ENCODE measurements at places on chromosomes 3 and 15.

DNA sequence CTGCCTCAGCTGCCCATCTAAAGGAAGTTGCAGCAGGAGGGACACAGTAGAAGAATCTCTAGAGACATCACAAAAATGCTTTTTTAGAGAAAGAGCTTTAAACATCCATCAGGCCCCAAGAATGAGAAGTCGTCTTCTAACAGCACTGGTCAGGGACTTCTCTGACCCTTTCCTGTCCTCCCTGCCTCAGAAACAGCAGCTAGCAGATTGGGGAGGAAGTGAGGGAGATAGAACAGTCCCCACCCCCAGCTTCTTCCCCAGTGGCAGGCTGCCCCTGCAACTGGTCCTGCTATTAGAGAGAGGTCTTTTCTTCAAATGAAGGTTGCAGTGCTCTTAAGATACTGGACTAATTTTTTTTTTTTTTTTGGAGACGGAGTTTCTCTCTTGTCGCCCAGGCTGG is 55.1 kb downstream of the PDE8A start:
- DNase-seq = no peak

- DNase-seq = no peak
These were observed 125.4 kb downstream of the FAM43A start for GRCh38 chr3:194811118-194811517.

DNA sequence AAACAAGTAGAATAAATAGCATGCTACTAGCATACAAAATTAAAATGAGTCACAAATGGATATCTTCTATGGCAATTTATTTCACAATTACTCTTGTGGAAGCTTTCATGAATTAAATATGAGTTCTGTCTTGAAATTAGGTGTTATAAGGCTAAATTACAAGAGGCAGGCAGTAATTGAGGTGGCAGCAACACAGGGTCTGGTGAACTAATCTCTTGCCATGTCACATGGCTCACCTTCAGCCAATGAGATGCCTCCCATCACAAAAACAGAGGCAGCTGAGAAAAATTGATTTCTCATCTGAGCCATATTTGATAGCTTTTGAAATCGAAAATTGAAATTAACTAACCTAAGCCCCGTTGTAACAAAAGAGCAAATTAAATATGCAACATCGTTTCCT is 268.8 kb downstream of the NR2F2 start:
- no peak for DNase-seq

DNA sequence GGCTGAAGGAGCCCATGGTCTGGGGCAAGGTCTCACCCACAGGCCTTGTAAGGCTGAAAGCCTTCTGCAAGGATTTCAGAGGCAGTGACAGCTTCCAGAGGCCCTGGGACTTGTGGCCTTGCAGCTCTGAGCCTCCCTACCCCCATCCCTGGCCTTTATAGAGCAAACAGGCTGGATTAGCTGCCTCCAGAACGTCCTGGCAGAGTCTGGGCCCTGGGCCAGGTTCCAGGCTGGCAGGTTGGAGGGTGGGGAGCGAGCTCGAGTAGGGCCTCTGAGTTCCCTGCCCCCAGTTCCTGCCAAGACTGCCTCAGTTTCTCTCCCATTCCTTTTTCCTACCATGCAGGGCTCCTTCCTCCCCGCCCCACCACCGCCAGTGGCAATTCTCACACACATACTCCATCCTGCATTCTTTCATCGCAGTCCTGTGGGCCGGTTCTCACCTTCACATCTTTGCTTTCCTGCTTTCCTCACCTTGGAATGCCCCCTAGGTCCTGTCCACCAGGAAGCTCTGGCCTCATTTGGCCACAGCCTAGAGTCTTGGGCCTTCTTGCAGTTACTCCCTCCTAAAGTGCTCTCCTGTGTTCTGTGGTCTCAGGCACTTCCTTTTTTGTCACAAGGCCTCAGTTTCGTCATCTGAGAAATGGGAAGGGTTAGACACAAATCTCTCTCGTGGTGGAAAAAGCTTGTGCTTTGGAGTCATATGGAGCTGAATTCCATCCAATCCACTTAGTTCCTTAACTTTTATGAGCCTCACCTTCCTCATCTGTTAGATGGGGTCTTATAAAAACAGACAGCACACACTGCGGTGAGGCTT is 2.7 kb downstream of the LMAN1L start:
- no peak for DNase-seq

GRCh38 chr15:74636984-74637383 is 21.3 kb downstream of the CLK3 start:
- DNase-seq = no peak

DNA sequence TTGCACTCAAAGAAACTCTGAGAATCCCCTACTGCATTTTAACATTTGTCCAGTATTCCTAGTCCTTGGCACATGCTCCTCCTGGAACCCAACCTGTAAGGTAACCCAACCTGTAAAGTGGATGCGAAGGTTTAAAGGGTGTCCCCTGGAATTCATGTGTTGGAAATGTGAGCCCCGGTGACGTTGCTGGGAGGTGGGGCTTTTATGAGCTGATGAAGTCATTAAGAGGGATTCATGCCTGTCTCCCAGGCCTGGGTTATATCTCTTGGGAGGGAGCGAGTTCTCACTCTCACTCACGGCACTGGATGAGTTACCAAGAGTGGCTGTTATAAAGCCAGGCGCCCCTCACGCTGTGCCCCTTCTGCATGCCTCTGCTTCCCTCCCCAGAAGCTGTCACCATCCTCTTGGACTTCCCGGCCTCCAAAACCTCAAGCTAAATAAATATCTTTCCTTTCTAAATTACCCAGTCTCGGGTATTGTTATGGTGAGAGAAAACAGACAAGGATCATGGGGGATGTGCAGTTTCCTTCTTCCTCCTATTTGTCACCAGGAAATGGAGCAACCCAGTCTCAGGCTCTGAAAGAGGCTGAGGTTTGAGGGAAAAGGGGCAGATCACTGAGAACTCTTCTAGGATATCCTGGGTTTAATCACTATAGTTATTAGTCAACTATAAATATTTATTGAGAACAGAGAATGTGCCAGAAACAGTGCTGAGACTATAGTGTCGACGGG is 7.6 kb downstream of the XXYLT1 start:
- no peak for DNase-seq

GRCh38 chr3:14175383-14176037 is 2.9 kb downstream of the XPC start:
- peak; percentile 44 for DNase-seq

DNA sequence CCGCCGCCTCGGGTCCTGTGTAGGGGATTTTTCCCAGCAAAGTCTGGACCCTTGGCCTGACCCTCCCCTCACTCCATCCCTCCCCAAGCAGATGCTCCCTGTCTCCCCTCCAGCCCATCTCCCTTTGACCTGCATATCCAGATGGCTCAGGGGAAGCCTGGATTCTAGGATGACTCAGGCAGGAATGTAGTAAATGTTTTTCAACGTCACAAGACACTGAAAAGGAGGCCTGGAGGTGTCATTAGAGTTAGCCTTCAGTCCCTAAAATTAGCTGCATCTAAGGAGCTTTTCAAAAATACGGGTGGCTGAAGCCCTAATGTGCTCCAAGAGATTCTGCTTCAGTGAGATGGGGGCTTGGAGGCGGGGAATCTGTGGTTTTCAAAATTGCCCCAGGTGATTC is 7.2 kb downstream of the ACAN start:
- DNase-seq = no peak

- no peak for DNase-seq
These were observed 78.2 kb downstream of the TM2D3 start for GRCh38 chr15:101573951-101574350.

GRCh38 chr15:33016405-33017024 is 178.0 kb downstream of the FMN1 start:
- no peak for DNase-seq

DNA sequence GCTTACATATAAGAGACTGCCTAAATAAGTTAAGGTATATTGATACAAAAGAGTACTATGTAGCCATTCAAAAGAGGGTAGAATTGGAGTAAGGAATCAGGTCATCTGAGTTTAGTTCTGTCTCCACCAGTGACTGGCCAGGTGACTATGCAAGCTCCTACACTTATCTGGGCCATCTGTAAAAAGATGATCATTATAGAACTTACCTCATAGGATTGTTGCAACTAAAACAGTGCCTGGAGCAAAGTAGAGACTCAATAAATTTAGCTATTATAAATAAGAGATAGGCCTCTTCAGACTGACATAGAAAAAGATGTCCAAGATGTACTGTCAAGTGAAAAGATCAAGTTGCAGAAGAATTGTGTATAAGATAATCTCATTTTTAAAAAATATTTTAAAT is 1.7 kb upstream of the ATP8B4 start:
- no peak for DNase-seq
